SK-N-DZ (cell line): ENCODE measurements at places on chromosomes 1 and 21.

DNA sequence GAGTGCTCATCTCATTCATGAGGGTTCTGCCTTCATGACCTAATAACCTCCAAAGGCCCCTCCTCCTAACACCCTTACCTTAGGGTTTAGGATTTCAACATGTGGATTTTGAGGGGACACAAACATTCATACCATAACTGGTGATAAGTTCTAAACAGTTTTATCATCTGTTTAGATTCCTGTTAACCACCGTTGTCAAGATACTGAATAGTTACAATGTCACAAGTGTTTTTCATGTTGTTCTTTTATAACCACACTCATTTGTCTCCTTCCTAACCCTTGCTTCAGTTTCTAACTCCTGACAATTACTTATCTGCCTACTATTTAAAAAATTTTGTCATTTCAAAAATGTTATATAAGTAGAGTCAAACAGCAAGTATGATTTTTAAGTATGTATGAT is 86.0 kb downstream of the NCAM2 start:
- DNase-seq = no peak

- no peak for DNase-seq
Measured at GRCh38 chr1:15283526-15283925, 36.5 kb downstream of the FHAD1 start.

DNA sequence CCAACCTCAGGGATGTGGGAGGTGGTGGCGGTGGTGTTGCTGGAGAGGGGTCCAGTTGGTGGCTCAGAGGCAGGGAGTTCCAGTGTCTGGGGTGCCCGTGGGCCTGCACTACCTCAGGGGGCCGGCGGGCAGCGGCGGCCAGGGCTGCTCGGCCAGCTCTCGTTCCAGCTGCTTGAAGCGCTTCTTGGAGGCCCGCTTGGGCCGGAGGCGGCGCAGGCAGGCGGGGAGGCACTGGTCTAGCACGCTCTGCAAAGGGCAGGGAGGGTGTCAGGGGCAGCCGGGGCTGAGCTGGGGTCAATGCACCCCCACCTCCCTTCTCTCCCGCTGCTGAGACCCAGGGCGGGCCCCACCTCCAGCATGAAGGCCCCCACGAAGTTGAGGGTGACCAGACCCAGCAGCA is 5.7 kb upstream of the MFAP2 start:
- no peak for DNase-seq

- DNase-seq = no peak
Measured at GRCh38 chr1:10670190-10670589, 126.3 kb downstream of the CASZ1 start.

DNA sequence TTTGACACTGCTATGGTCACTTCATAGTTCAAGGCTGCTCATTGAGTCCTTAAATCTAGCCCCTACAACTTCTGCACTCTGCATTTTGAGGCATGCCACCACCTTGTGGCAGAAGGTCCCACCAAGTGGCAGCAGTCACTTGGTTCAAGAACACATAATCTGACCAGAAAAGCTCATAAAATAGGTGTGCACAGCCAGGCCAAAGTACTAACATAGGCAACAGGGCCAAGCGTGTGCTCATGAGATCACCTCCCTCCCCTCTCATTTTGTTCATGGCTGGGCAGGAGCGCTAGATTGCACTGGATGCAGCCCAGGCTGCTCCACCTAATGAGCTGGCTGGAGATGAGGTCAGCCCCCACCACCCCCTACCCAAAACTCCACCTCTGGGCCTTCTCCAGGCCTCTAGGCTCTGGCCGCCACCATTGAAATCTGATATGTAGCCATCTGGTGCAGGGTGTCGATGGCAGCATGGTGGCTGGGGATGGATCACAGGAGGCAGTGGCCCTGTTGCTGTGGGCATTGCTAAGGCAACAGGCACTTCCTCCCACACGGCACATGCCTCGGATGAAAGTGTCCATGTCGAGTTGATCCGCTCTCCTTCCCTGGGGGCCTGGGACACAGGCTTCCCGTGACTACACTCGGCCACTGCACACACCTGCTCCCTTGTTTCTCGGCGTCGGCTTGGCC is 193.2 kb downstream of the TRABD2B start:
- DNase-seq = peak; percentile 85

- peak; percentile 29 for DNase-seq
Measured at GRCh38 chr1:38818175-38818976, 41.2 kb downstream of the RRAGC start.

GRCh38 chr1:84202126-84202525 is 58.1 kb downstream of the PRKACB start:
- no peak for DNase-seq

DNA sequence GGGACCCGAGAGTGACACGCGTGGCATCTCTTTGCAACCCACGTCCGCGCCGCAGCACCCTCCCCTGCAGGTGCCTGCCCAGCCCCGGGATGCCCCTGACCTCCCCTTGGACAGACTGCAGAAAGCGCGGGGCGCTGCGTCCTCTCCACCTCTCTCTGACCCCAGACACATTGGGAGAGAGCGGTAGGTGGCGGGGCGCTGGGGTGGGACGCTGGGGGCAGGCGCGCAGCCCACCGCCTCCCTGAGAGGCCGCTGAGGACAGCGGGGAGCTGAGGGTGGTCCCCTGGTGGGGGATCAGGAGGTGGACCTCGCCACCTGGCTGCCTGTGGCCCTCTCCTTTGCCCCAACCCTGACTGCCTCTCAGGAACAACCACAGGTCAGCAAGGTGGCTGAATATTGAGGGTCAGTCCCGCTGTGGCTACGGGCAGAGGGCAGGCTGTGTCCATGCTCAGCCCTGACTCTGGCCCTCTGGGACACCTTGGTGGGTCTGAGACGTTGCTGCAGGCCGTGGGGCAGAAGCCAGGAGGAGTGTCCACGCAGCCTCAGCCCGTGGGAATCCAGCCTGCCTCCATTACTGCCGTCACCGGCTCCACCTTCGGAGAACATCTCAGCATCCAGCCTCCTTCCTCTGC is 761 bp upstream of the UBE2J2 start:
- DNase-seq = no peak

DNA sequence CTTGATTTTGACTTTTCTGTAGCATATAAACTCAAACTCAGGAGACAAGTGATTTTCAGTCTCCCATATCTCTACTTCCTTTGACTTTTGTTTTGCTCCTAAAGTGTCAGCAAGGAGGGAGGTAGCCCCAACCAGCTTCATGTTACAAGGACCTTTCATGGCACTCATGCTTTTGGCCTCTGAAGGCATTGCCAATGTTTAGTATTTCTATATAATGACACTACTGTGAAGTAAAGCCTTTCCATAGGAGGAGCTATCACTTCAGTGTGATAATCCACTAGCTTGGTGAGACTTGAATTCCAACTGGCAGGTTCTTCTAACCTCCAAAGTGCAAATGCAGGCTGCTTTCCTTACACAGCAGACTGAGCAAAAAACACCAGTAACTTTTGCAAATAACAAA is 14.4 kb downstream of the COLGALT2 start:
- no peak for DNase-seq

DNA sequence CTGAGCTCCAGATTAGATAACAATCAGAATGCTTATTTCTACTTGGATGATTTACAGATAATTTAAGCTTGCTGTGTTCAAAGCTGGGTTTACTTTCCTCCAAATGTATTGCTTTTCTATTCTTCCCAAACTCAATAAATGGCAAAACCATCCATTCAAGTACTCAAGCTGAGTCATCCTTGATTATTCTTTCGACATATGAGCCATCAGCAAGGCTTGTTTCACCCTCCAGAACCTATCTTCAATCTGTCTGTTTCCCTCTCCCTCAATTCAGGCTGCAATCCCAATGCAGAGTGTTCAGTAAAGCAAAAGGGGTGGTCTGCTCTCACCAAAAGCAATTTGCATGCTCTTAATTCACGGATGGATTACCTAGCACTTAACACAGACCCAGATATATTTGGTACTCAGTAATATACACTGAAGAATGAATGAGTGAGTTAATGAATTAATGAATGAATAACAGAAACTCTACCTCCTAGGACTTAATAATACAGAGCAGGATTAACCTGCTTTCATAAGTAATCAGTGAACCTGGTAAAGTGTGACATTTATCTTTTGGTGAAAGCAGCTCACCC is 41.9 kb downstream of the DDR2 start:
- no peak for DNase-seq

DNA sequence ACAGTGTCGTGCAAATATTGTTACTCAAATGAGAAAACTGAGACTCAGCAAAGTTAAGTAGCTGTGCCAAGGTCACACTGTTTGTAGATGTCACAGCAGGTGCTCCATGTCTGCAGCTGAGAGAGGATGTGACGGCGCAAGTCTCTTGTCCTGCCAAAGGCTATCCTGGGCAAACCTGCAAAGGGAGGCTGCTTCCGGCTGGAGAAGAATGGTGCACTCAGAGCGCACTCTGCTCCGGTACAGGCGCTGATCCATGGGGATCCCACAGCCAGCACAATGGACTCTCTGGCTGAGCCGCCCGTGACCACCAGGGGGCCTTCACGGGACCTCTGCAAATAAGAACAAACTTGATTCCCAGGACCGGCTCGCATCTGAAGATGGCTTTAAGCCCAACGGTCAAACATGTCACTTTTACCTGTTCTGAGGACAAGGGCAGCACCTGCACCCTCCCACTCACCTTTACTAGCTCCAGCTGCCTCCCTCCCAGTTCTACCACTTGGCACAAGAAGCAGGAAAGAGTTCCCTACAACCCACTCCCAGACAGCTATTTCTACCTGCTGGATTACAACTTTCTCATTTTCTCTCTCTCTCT is 21.9 kb downstream of the RD3 start:
- peak; percentile 74 for DNase-seq

GRCh38 chr1:119743308-119743707 is 25.4 kb downstream of the HMGCS2 start:
- no peak for DNase-seq

- no peak for DNase-seq
Measured at GRCh38 chr1:83761167-83762038, 237.5 kb downstream of the TTLL7 start.

- no peak for DNase-seq
Measured at GRCh38 chr1:198096390-198096789, 60.4 kb upstream of the NEK7 start.

DNA sequence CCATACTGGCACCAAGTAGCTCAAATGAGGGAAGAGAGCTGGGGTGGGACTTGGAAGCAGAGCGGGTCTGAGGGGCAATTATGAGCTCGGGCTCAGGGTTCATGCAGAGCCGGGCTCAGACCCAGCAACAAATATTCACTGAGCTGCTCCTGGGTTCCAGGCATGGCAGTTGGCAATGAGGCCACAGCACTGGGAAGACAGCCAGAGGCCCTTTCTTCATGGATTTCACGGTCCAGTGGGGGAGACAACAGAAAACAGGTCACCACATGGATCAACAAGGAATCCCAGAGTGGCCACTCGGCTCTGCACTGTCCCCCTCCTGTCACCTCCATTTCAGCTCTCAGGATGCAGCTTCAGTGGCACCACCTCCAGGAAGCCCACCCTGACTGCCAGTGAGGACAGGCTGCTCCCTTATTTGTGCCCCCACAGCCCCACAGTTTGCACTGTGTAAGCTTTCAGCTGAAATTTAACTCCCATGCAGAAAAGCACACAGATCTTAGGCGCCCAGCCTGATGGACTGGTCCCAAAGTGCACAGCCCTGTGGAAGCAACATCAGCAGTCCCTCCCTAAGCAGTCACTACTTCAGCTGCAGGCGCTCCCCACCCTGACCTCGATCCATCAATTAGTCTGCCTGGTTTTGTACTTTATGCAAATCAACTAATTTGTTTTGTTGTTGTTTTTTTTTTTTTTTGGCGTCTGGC is 22.4 kb downstream of the ARHGEF19 start:
- no peak for DNase-seq

DNA sequence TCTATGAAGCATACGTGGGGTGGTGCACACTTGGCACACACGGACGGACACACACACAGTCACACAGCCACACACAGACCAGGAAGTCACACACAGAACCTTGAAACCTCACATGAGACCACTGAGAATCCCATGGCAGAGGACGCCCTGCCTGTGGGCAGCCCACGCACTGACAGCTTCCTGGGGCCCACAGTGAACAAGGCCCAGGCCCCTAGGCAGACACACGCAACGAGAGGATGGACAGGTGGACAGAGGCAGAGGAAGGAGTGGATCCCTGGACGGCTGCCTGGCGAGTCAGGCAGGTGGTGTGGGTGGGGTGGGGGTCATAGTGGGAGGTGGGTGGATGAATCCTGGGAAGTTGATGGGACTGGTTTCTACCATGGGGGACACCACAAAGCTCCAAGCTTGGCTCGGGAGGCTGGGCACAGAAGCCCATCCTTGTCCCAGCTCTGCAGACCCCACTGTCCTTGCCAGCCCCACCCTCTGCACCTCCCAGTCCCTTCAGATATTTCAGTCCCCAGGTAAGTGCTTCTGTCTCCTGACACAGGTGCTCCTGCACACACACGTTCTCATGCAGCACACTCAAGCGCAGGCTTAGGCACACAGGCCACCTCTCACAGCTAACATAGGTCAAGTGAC is 49.1 kb downstream of the WNT9A start:
- no peak for DNase-seq

GRCh38 chr1:192632641-192633532 is 3.1 kb upstream of the RGS13 start:
- peak; percentile 76 for DNase-seq

DNA sequence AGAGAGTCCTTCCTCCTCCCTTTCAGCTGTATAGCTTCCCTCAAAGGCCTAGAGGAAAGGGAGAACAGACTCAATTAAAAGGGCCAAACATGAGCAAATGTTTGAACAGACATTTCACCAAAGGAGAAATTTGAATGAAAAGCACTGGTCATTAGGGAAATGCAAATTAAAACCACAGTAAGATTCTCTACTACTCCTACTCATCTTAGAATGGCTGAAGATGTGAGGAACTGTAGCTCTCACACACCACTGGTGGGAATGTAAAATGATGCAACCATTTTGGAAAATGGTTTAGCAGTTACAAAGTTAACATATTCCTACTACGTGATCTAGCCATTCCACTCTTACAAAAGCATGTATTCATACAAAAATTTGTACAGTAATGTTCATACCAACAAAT is 253.0 kb upstream of the HOOK1 start:
- DNase-seq = no peak

GRCh38 chr1:236275586-236275985 is 6.2 kb downstream of the ERO1B start:
- DNase-seq = no peak

DNA sequence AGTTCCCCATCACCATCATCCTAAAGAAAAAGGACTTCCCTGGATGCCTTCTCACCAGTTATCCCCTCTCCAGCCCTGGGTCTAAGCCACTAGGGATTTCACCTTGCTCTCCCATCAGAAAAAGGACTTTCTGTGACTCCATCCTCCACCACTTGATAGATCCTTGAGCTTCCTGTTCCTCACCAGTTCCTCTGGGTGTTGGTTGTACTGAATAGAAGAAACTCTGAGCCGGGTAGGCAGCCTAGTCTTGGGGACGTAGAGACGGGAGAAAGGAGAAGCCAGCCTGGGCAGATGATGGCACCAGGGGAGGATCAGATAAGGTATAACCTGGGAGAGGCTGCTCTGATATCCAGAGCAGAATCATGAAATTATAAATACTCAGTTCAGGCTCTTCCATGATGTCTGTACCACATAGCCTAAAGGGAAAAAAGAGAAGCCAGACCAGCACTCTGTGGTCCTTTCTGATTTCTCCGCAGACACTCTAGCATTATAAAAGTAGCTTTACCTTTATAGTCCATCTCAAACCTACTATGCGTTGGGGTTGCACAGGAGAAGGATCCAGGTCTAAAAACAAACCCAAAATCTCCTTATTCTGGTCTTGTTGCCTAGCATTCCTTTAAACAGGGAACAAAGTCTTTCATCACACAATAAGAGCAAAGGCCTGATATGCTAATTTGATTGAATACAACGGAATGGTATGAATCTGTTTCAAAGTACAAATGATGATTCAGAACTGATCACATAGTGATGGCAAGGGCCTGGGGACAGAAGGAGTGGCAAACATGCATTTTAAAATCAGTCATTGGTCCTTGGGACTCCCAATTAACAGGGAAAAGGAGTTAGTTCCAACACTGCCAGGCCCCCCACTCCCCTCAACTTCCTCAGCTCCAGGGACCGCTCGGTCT is 1.2 kb upstream of the CD34 start:
- no peak for DNase-seq
